ENCODE measurements at places on chromosomes 2 and 18.

DNA sequence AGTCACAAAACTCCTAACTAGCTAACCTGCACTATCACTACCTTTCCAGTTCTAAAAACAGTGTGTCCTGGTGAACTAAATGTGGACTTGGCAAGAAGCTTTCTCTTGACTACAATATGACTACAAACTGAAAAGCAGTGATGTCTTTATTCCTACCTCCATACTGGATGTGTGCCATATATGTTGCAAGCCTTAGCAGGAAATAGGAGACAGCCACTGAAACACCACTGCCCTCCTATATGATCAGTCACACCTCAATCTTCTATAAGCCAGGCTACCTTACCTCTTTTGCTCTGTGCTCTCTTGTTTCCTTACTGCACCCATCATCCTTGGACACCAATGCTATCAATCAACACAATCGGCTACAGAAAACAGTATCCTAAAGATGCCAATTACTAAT, 34.1 kb downstream of the SS18 start:
- DNase-seq: peak; percentile 64

- no peak for DNase-seq
These were observed 125.6 kb upstream of the CELF4 start for GRCh38 chr18:37691162-37691561.

DNA sequence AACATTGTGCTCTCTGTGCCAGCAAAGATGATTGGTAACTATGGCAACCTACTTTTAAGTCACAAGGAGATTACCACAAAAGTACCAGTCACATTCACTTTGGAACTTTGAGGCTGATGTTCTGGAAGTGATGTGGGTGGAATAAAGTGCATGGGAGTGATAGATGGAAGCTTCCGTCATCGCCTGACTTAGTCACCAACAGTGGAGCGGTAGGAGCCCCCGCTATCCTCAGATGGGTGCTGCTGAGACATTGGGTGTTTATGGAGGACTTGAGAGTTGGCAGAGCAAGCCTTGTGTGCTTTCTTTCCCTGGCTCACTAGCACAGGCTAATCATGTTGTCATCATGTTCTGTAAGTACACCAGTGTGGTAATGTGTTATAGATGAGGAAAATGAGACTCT, 4.6 kb downstream of the PPP1R7 start:
- peak; percentile 98 for DNase-seq

GRCh38 chr18:41119031-41119430, 836.0 kb upstream of the PIK3C3 start:
- DNase-seq: peak; percentile 11

Measured in fibroblast of mammary gland (primary cell).